ENCODE measurements at places on chromosomes 13 and 19.

GRCh38 chr13:38463048-38463447 is 113.4 kb downstream of the UFM1 start:
- no peak for DNase-seq

- no peak for DNase-seq
These were observed 26.9 kb upstream of the RCBTB2 start for GRCh38 chr13:48559638-48560320.

- DNase-seq: no peak
These were observed 84.0 kb downstream of the LACC1 start for GRCh38 chr13:43963726-43964125.

DNA sequence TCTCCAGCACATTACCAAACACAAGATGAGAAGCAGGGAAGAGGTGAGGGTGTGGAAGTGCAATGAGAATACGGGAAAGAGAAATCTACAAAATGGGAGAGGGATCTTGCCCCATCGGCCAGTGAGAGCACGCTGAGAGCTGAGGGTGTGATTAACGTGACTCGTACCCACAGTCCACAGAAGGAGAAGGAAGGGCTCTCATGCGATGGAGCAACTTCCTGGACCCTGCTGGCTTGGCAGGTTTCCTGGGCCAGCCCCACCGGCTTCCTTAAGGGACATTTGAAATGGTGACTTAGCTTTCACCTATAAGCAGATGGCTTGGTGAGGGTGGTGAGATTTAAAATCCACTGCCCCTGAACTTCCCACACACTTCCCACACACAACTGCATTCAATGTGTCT is 740.1 kb downstream of the UQCRFS1 start:
- DNase-seq: no peak

DNA sequence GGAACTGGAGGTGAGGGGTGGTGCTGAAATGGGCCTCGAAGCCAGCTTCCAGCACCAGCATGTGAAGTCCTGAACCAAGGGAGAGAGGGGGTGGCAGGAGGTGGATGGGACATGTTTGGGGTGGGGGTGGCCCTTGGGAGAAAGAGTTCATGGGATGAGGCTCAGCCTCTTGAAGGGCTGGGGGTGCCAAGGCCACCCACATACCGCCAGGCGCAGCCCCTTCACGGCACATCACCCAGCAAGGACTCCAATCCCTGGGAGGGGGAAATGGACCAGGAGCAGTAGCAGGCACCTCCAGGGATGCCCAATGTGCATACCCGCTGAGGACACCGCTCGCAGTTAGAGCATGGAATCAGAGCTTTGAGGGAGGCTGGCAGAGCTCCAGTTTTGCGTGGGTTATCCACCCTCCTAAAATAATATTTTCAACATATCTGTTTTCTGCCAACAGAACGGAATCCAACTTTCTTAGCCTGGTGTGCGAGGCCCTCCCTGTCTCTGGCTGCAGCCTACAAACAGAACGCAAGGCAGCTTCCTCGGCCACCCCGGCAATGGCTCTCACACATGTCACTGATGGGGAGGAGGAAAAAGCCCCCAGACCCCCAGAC is 140.5 kb upstream of the VSTM2B start:
- no peak for DNase-seq

GRCh38 chr19:17618936-17619335 is 63.5 kb downstream of the COLGALT1 start:
- DNase-seq: no peak

DNA sequence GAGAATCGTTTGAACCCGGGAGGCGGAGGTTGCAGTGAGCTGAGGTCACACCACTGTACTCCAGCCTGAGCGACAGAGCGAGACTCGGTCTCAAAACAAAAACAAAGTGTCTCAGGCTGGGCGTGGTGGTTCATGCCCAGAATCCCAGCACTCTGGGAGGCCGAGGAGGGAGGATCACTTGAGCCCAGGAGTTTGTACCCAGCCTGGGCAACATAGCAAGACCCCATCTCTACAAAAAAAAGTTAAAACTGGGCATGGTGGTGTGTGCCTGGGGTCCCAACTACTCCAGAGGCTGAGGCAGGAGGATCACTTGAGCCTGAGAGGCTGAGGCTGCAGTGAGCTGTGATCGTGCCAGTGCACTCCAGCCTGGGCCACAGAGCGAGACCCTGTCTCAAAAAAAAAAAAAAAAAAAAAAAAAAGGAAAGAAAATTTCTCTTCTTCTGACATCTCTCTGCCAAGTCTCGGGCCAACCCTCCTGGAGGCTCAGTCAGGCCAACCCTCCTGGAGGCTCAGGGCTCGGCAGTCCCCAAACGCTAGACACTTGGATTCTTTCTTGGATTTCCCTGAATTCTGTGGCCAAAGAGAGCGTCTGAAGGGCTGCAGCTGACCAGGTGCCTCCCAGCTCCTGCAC is 26.3 kb downstream of the ARID3A start:
- DNase-seq: no peak

- no peak for DNase-seq
These were observed 134.5 kb downstream of the LMO7 start for GRCh38 chr13:75770592-75771011.

All from CD4-positive, alpha-beta T cell treated with Interleukin-4 for 4 hours (primary cell).